Amniotic stem cell (primary cell): ENCODE measurements at places on chromosomes 7 and 10.

DNA sequence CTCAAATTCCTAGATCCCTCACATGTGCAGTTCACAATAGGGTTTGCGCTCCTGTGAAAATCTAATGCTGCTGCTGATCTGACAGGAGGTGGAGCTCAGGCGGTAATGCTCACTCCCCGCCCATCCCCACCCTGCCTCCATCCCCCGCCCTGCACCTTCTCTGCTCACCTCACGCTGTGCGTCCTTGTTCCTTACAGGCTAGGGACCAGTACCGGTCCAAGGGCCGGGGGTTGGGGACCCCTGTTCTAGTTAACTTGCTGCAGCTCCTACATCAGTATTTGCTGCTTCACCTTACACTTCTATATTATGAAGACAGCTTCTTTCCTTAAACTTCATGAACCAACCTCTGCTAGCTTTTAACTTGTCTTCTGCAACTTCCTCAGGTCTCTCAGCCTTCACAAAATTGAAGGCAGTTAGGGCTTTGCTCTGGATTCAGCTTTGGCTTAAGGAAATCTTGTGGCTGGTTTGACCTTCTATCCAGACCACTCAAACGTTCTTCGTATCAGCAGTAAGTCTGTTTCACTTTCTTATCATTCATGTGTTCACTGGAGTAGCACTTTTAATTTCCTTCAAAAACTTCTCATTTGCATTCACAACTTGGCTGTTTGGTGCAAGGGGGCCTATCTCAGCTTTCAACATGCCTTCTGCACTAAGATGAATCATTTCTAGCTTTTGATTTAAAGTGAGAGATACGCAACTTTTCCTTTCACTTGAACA is 1.7 kb upstream of the TNKS2 start:
- no peak for DNase-seq

DNA sequence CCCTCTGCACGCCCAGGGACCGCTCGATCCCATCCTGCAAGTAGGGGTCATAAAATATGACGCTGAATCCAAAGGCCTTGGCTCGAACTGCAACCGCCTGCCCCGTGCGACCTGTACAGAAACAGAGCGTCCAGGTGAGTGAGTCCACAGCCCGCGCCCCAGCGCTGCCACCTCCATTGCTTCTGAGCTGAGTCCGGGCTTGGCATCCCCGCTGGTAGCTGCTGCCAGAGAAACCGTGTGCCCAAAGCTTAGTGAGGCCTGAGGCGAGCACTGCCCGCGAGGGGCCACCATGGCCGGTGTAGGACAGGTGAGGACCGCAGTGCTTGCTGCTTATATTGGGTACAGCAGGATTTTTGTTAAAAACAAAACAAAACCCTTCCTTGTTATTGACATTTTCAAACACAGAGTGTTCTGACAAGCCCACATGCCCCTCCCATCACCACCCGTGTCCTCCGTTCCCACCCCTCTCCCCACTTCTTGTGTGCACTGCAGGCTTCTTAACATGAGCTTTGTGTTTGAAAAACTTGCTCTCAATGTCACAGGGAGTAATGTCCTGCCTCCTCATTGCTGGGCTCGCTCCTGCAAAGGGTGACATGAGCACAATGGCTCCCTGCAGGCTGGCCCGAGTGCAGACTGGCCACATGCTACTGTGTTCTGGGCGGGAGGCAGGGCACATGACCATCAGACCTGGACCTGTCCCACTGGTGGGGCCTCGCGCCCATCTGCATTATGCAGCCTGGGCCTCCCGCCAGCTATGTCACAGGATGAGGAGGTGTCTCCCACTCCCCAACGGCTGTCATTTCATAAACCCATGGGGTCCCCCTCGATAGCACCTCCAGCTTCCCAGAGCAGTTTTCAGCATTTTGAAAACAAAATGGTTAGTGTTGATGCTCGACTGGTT is 52.9 kb downstream of the ZRANB1 start:
- no peak for DNase-seq

GRCh38 chr10:124087672-124088634 is 5.4 kb downstream of the CHST15 start:
- no peak for DNase-seq

DNA sequence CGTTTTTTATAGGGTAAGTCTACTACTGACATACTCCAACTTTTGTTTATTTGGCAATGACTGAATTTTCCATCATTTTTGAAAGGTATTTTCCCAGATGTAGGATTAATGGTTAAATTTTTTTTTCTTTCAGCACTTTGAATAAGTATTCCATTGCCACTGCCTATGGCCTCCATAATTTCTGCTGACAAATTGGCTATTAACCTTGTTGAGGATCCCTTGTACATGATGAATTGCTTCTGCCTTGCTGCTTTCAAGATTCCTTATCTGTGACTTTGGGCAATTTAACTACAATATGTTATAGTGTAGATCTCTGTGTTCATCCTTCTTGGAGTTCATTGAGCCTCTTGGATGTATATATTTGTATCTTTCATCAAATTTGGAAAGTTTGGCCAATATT is 21.6 kb upstream of the VWDE start:
- DNase-seq = no peak

- DNase-seq = no peak
These were observed 242.2 kb downstream of the RAB11FIP2 start for GRCh38 chr10:117804470-117805011.

DNA sequence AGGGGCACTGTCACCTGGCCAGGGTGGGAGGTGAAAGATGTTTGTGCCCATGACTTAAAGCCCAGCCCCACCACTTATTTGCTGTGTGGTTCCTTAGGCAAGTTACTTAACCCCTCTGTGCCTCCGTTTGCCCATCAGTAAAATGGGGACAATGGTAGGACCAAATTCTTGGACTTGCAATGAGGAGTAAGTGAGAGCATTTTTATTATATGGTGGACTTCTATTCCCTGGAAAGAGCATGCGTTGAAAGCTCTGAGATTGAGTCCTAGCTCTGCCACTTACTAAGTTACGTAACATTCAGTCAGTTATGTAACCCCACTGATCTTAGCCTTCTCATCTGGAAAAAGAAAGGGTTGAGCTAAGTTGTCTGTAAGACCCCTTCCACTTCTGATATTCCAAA is 18.8 kb downstream of the VSIR start:
- DNase-seq = no peak

GRCh38 chr7:131893631-131894340 is 337.4 kb upstream of the PODXL start:
- no peak for DNase-seq

DNA sequence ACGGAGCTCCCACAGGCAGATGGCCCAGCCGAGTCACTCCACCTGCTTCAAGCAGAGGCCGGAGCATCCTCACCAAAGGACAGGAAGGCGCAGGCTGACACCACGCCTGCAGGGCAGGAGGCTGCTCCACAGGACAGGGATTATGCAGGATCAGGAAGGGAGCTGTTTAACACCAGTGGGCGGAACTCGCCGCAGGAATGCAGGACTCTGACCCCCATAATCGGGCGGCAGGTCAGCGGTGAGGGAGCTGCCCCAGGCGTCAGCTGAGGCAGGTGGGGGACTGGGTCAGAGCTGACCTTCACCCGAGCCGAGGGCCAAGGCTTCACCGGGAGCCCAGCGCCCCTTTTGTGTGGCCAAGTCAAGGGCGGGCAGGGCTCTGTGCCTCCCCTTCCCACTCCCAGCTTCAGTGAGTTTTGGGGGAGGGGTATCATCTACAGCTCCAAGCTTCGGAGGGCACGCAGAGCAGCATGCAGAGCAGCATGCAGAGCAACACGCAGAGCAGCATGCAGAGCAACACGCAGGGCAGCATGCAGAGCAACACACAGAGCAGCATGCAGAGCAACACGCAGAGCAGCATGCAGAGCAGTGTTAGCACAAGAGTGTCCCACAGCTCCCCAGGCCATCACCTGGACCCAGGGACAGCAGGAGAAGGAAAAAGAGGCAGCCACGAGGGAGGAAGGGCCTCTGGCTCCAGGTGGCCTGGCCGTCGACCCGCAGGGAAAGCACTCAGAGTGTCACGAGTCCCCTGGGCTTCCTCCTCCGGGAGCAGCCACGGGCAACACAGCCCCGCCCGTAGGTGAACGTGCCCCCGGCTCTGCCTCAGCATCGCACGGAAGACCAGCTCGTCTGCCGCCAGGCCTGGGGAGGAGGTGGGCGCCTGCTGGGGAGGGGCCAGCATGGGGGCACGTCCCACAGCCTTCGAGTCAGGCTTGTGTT is 151.7 kb upstream of the PPP2R2D start:
- DNase-seq = no peak

DNA sequence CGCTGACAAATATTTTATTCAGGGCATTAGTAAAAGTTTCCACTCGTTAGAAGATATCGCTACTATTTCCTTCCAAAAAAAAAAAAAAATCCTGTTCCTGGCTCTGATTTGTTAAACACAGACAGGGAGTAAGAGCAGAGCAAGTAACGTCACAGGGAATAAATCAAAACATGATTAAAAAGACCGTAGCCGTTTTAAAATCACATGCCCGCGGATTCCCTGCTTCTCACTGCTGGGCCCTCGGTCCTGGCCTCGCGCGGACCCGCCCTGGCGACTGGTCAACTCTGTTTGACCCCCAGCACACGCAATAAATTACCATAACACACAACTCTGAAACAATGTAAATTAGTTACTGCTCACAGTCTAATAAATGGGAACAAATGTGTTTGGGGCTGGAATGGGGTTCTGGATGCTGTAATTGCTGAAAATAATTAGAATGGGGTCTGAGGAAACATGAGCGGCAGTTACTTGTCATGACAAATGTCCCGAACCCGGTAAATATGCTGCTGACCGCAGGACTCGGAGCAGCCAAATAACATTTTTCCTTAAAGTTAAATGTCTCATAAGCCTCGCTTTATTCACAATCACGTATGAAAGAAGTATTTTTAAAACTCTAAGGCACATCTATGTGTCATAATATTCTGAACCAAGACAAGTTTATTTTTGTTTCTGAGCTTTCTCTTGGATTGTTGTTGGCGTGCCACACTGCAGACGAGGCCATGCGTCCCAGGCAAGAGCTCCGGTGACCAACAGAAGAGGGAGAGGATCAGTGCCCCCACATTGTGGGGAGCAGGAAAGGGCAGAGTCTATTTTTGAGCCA is 17.9 kb downstream of the EBF3 start:
- DNase-seq = no peak

DNA sequence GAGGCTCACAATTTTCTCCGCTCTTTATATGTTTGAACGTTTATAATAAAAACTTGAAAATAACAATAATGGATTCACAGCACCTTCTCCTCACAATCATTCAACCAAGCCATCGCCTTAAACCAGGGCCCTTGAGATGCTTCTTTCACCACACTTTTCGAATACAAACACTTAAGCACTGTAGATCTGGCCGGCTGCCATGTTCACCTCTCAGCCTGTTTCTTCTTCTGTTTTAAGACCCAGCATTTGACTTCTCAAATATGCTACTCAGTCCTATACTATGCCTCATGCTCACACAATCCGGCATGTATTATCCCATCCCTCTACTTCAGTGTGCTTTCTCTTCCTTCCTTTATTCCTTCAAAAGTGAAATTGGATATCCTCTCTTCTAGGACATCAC is 280.6 kb downstream of the TFEC start:
- DNase-seq = no peak

GRCh38 chr10:70317272-70317942 is 33.6 kb upstream of the NPFFR1 start:
- DNase-seq = no peak

DNA sequence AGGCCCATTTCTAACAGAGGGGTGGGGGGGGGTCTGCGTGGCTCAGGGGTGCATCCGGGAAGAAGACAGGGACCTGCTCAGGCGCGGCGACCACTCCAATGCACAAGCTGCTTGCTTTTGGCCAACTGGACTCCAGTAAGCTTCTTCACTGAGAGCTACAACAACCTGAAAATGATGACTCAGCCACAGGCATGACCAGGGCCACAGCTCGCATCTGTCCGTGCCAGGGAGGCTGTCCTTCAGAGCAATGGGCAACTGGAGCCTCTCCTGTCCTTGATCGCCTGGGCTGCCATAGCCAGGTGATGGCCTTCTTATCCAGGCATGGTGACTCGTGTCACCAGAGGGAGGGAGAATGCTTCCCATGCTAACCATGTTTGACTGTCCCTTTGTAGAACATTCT is 81.6 kb upstream of the RNF32 start:
- DNase-seq = no peak

DNA sequence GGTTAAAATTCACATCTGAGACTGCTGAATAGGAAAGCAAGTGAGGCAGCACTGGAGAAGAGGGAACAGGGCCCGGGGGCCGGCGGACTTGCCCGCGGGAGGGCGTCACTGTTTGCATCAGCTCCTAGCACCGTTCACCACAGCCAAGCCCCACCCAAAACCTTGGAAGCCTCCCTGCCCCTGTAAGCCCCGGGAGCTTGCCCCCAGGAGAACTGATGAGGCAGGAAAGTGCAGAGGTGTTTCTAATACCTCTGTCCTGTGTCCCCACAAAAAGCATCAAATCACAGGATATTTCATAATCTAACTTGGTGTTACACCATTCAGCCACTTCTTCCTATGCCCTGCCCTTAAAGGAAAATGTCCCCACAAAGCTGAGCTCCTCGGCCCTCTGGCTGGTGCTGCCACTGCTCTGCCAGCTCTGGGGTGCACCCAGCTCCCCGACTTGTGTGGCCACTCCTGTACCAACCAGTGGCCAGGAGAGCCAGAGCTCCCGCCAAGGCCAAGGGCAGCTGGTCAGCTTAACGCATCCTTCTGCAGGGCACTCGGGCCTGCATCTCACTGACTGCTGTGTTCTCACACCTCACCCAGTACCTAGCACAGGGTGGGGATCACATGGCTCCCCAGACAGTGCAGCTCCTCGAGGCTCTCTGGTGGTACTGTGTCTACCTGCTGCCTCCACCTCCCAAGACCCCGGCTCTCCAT is 47.3 kb upstream of the CNPY1 start:
- no peak for DNase-seq

- no peak for DNase-seq
These were observed 23.3 kb downstream of the ANKRD22 start for GRCh38 chr10:88828310-88828709.

GRCh38 chr7:7970531-7971307 is 2.1 kb downstream of the GLCCI1 start:
- DNase-seq = no peak

GRCh38 chr10:103463499-103463898 is 4.8 kb upstream of the CALHM1 start:
- no peak for DNase-seq

DNA sequence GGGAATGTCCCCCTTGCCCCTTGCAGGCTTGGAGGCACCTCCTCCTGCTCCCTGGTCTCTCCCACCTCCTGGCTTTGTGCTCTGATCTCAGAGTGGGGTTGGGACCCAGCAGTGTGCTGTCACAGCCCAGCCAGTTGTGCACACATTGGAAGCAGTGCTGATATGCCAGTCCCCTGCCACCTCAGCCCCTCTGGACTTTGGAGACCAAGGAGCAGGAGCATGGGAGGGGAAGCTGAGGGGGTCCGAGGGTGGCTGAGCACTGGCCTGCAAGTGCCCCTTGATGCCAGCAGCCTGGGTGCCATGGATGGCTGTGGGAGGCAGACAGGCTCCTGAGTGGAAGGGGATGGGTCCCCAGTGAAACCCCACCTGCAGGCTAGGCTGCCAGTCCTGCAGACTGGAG is 235.4 kb downstream of the ZNF716 start:
- DNase-seq = no peak

GRCh38 chr10:86599729-86600128 is 54.6 kb upstream of the OPN4 start:
- no peak for DNase-seq
